RPMI7951 (cell line): ENCODE measurements at places on chromosomes 5 and 9. TPM values are rescaled to one million over a fixed set of nuclear protein-coding genes. Genes with fewer than 3 reads are reported as not detected.
A peak's percentile ranks its signal among the peaks of the same experiment; 100 is the strongest.

GRCh38 chr9:89885156-89885555, 280.3 kb downstream of the GADD45G start:
- no peak for DNase-seq

- no peak for DNase-seq
Measured at GRCh38 chr5:126433701-126434100, 10.5 kb downstream of the GRAMD2B start.

DNA sequence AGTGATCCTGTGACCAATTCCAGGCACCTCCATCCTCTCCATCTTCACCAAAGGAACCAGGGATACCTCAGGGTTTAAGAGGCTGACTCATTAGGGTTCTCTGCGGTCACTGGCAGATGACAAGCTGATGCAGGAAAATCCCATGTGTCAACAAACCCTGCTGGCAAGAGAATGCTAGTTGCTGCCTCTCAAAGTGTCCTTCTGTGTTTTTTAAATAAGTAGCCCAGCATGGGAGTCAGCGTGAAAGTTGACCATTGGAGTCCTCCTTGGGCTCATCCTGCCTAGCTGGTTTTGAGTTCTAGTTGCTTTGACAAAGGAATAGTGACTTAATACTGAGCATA, 200.2 kb downstream of the SLIT3 start:
- peak; percentile 83 for DNase-seq

The DNM1 gene
- total RNA-seq, result 16.1 and 17.4 TPM in 2 replicates

The PCDHA5 gene
- 0.12 TPM in 1 of 2 replicates, not detected in the other for total RNA-seq

The PCDHGA2 gene
- total RNA-seq, result 6.8 and 7.0 TPM in 2 replicates

The ANGPTL2 gene
- 36.3 and 47.8 TPM in 2 replicates for total RNA-seq

The RANBP6 gene
- total RNA-seq, result 26.7 and 27.2 TPM in 2 replicates
